CD4-positive, alpha-beta T cell treated with Interferon alpha-2 for 1 hour (primary cell): ENCODE measurements at places on chromosomes 7 and 10.

DNA sequence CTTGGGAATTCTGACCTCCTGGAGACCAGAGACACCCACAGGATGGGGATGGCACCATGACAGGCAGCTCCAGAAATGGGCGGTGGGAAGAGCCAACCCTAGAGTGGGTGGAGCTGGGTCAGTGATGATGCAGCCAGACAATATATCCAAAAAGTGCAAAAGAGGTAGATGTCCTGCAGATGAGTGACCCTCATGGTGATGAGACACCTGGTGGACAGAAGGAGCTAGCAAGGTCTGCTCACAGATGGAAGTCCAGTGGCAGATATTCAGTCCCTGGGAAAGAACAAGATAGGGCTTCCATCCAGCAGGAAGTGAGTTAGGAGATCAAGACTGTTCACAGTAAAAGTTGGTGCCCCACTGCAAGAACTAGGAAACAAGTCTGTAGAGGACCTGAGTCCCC, 19.2 kb upstream of the GRB10 start:
- no peak for DNase-seq

DNA sequence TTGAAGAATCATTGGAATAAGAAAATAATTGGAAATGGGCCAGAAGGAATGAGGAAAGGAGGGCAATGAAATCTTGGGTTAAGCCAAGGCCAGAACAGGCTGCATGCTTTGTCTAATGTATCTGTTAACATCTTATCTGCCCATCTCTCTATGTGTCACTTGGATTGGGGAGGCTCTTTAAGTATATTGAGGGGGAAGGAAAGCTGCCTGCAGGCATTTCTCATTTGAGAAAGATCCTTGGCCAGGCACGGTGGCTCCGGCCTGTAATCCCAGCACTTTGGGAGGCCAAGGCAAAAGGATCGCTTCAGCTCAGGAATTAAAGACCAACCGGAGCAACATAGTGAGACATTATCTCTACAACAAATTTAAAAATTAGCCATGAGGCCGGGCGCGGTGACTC, 14.3 kb downstream of the PCBD1 start:
- no peak for DNase-seq

- no peak for DNase-seq
Measured at GRCh38 chr7:127885843-127886242, 145.4 kb downstream of the LRRC4 start.

DNA sequence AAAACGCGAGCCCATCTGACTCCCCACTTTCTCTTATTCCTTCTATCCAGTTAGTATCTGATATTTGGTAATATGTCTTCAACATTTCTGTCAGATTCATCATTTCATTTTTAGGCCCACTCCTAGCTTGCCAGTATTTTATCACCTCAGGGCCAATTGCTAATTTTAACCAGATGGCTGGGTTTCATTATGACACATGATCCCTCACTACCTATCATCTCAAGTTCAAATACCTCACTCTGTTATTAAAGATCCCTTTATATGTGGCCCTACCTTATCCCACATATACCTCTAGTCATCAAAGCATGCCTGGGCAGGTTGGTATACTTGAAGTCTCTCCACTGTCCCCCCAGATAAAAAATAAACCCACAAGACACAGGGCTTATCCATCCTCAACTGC, 104.9 kb downstream of the RNLS start:
- DNase-seq = no peak

DNA sequence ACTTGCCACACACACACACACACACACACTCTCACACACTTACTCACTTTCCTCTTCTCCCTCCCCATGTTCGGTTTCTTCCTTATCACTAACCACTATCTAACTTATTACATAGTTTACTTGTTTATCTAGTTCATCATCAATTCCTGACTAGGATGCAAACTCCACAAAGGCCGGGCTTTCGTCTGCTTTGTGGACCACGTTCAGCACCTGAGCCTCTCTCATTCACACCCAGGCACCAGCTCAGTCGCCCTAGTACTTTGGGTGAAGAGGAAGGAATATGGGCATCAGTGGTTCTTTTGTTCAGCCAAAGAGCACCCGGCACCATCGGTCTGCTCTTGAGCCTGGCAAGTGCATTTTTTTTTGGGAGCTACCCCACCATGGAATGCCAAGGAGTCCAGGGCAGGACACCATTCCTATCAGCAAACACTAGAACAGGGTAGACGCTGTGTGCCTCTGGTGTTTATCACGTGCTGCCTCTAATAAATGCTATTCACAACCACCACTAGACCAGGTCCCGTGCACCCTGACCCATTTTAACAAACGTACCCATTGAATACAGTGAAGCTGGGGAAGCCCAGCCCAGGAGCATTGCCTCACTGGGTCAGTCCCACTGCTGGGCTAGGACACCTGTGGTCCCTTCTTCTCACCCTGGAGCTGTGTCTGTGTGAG, 2.2 kb downstream of the C10orf67 start:
- DNase-seq = no peak

DNA sequence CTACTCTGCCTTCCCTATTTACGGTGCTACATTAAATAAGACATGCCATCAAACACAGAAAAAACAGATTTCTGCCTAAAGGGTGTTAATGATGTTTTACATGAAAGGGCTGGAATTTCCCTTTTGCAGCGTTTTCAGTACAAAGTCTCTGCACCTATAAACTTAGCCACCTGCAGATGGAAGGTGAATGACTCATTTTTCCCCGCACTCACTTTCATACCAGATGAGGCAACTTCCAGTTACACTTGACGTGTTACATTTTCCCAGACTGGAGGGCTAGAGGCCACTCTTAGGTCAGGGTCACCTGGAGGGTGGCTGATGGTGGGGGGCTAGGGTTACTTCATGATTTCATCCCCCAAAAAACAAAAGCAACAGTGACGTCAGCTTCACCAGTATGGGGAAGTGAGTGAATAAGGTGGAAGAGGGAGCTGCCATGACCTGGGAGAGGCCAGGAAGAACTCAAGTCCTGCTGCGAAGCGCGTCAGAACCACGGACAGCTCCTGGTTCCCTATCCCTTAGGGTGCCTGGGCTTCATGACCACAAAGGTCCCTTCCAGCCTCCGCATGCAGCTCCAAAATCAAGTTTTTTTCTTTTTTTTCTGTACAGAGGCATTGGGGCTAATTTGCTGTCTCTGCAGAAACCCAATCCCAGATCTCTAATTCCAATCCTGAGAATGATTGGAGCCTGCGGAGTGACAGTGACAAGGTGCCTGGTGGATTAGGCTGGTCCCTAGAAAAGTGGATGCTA, 94.0 kb downstream of the ADARB2 start:
- DNase-seq = no peak

DNA sequence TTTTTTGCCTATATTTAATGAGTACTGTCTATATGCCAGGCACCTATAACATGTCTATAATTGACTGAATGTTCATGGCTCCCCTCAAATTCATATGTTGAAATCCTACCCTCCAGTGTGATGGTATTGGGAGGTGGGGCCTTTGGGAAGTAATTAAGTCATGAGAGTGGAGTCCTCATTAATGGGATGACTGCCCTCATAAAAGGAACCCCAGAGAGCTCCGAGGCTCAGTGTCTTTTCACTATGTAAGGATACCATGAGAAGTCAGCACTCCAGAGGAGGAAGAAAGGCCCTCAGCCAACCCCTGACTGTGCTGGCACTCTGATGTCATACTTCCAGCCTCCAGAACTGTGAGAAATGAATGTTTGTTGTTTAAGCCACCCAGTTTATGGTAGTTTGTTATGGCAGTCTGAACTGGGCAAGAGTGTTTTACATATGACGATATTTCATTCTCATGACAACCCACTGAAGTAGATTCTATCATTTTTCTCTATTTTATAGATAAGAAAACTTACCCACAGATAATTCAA, 61.1 kb upstream of the PCGF5 start:
- DNase-seq = no peak

DNA sequence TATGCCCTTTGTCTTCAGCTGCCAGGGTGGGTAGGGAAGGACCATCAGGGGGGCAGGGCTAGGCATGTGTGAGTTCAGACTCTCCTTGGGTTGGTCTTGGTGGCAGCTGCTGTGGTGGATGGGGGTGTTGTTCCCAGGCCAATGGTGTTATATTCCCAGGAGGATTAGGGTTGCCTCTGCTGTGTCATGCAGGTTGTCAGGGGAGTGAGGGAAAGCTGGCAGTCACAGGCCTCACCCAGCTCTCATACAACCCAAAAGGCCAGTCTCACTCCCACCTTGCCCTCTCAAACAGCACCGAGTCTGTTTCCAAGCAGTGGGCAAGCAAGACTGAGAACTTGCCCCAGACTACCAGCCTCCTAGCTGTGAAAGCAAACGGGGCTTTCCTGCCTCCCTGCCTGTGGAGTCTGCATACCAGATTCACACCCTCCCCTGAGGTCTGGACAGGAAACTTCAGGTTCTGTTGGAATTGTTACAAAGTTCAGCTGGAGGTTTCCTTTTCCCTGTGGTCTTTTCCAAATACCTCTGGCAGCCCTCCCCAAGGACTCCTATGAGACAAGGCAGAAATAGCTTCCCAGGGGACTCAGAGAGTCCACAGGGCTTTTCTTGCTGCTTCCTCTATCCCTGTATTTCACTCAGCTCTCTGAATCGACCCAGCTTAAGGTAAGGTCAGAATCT, 1.4 kb downstream of the HYAL4 start:
- no peak for DNase-seq

DNA sequence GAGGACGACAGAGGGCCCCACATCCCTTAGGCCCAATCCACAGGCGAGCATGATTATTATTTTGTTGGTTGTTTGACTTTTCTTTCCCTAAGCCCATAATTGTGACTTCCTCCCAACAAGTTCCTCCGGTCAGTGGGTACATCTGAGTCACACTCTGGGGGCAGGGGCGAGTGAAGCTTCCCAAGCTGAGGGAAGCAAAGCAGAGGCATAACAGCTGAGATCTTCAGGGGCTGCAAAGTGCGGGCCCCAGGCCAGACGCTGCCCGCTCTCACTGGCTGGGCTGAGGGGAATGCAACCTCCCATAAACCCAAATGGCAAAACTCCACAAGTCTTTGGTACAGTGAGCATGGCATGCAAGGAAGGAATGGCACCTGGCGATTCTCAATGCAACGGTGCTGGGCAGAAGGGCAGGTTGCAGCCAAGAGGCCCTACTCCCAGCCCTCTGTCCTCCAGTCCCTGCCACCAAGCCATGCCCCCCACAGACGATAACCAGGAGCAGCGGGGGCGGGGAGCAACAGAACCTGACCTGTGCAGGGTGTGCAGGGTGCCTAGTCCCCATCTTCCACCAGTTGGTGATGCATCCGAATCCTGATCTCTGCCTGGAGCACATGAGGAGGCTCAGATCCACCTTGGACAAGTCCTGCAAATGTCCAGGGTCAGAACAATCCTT, 25.3 kb downstream of the TNS3 start:
- no peak for DNase-seq

- peak; percentile 32 for DNase-seq
Measured at GRCh38 chr7:21338728-21339164, 89.1 kb upstream of the SP4 start.

DNA sequence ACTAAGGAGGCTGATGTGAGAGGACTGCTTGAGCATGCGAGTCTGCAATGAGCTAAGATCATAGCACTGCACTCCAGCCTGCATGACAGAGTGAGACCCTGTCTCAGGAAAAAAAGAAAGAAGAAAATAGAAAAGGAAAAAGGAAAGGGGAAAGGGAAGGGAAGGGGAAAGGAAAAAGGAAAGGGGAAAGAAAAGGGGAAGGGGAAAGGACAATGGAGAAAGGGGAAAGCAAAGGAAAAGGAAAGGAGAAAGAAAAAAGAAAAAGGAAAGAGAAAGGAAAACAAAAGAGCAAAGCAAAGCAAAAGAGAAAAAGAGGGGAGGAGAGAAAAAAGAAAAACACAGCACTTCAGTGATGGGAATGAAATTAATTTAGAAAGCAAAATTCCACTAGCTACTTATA, 179.3 kb downstream of the SRPK2 start:
- no peak for DNase-seq

GRCh38 chr10:90930971-90931871, 10.3 kb upstream of the ANKRD1 start:
- DNase-seq = no peak

GRCh38 chr7:40000734-40001315, 50.8 kb downstream of the CDK13 start:
- no peak for DNase-seq

- peak; percentile 82 for DNase-seq
Measured at GRCh38 chr7:138161600-138162081, 85.4 kb downstream of the AKR1D1 start.

DNA sequence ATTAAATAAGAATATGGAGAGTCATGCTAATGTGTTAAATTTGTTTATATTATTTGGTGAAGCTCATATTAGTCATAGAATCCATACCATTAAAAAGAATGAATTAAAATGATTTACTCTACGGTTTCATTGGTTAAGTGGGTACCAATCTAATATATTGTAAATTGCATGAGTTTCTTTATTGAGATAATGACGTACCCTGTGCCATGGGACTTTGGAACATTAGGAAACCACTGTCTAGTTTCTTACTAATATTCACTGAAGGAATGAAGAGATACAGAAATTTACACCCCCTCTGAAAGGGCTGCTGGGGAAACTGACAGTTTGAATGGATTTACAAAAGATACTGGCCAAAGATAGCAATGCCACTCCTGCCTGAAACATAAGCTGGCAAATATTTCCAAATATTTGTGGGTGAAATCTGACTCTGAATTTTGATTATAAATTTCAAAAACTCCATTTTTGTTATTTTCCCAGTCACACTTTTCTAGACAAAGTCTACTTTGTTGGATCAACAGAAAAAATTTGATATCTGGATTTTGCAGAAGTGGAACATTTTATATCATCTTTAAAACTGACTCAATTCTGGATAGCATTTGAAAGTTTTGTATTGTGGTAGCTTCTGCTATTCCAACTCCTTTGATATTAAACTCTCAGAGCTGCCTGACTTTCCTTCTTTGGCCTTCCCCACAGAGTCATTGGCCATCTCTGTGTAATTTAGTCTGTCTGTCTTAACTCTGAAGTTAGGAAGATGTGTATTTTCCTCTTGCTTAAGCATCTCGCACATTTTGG, 22.3 kb downstream of the MDFIC start:
- DNase-seq = no peak

- DNase-seq = no peak
Measured at GRCh38 chr7:142379201-142379885, 121.5 kb upstream of the PRSS58 start.

DNA sequence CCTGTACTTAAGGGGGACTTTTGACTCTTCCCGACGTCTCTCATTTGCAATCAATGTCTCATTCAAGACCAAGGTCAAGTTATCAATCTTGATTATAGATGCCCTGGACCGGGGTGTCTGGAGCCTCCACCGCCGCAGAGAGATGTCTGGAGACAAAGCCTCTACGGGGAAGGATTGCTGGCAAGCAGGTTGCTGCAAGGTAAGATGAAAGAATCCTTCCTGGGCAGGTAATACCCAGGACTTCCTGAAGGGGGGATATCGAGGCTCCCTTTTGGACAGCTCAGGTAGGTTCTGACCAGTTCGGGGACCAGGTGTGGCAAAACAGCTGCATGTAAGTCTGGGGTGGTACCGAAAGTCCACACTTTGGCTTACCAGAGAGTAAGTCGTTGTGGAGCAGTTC, 12.5 kb upstream of the CUX1 start:
- peak; percentile 27 for DNase-seq

DNA sequence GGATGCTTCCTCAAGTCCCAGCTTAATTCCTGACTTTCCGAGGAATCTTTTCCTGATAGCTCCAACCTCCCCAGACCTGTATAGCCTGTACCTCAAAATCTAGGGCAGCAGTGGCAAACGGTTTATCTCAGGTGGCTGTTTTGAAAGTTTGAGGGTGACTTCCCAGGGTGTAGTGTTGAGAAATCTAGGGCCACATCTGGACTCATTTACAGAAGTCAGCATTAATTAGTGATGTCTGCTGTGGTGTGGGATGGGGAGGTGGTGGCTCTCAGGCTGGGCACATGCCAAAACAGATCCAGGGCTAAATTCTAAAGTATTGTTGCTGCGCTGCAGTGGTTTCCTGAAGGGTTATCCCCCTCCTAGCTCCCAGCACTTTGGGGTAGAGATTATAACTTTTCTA, 38.0 kb downstream of the UNC5B start:
- no peak for DNase-seq

- DNase-seq = no peak
Measured at GRCh38 chr10:118742032-118742431, 12.7 kb downstream of the CACUL1 start.
